ENCODE measurements at places on chromosomes 6 and 20. TPM values are rescaled to one million over a fixed set of nuclear protein-coding genes. Genes with fewer than 3 reads are reported as not detected.

BEND6 gene
- 4.4 TPM for total RNA-seq

DNA sequence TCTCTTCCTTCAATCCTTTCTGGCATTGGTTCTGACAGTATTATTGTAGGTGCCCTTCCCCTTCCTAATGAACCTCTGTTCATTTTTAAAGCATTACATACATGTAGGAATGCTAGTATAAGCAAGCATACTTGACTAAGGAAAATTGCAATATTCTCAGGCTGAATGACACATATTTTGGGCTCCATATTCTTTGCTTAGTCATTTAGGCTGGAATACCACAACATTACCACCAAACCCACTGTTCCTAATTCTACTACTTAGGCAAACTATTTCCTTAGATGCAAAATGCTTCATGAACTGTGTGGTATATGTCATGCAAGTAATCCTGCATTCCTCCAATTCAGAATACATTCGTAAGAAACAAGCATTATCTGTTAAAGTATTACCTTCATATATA is 113.9 kb downstream of the PRDM1 start:
- DNase-seq = no peak

DNA sequence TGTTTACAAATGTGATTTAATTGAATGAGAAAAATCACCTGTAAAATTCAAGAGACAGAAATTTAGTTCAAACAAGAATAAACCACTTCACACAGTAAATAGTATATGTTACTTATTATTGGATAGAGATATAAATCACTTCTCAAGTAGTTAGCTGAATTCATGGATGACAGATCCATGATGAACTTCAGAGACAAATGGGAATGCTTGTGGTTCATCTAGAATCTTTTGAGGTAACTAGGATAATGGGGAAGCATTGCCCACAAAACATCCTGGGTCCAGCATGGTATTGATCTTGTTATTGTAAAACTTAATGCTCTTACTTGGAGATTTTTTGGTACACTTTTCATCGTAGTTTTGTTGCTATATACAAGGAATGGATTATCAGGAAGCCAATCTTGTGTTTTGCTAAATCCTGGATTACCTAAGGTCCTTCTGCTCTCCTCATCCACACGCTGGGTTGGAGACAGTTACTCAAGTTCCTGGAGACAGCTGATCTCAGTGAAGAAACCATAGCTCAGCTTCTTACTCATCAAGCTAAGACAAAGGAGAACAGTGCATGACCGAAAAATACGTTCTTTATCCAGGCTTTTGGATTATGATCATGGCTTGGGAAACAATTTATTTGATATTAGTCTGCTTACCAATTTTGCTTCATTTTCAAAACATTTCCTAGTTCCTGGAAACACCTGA is 142.5 kb upstream of the PREP start:
- DNase-seq = no peak

- no peak for DNase-seq
Observed at GRCh38 chr20:41030061-41030460, 1.4 kb downstream of the TOP1 start.

GRCh38 chr20:10658876-10659632 is 14.7 kb downstream of the JAG1 start:
- no peak for DNase-seq

- DNase-seq = no peak
Observed at GRCh38 chr20:43300901-43301300, 111.2 kb upstream of the PTPRT start.

DNA sequence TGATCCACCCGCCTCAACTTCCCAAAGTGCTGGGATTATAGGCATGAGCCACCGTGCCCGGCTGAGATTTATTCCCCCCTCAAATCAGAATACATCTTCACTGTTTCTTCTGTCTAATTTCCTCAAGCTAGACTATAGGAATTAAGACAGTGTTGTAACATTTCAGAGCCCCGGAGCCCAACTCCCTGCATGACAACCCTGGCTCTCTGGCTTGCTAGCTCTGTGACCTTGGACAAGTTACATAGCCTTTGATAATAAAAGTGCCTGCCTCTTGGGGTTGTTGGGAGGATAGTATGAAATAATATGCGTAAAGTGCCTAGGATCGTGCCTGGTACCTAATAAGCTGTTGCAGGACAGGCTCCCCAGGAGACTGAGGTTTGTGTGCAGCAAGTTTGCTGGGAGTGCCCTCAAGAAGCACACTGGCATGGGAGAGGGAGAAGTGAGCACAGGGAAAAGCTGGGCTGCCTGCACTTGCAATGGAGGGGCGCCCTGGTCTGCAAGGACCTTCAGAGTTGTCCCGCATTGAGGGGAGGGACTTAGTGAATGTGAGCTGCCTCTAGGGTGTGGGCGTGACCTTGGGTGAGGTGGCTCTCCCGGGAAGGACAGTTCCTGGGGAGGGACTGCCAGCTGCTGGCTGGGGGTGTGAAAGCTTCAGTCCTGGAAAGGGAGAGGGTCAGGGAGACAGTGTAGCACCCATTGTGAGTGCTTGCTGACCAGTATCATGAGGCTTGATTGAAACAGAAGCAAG is 43.4 kb downstream of the TAF8 start:
- no peak for DNase-seq

DNA sequence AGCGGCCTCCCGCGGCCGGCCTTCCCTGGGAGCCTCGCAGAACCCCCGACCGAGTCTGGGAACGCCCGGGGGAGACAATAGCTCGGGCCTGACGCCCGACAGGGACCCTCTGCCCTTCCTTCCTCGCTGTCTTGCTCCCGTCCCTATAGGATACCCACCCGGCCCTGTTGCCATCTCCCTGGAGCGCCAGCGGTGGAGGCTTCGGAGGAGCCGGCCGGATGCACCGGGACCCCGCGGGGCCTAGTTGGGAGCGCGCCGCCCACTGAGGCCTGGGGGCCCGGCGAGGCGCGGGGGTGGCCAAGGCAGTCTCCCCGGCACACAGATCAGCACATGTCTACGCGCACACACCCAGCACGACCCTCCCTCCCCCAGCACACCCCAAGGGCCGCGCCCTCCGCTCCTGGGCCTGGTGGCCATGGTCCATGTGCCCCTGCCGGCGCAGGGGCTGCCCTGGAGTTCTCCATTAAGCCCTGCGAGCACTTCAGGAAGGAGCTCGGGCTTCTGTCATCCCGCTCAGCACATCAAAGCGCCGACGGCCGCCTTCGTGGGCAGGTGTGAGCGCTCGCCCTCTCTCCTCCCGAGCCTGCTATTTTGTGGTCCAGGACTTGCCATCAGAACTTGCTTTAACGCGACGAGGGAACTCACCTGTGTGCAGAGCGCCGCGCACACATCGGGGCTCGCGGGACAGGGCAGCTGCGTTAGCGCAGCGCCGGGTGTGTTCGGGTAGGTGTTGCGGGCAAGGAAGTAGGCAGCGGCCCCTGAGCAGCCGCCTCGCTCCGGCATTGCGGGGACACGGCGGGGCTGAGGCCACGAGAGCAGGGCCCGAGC is 3.7 kb downstream of the FOXF2 start:
- peak; percentile 47 for DNase-seq

- DNase-seq = no peak
Observed at GRCh38 chr6:18362058-18362561, 25.0 kb upstream of the RNF144B start.

All from sciatic nerve (tissue), 2 donors.